ENCODE measurements at places on chromosomes 12 and 14.

DNA sequence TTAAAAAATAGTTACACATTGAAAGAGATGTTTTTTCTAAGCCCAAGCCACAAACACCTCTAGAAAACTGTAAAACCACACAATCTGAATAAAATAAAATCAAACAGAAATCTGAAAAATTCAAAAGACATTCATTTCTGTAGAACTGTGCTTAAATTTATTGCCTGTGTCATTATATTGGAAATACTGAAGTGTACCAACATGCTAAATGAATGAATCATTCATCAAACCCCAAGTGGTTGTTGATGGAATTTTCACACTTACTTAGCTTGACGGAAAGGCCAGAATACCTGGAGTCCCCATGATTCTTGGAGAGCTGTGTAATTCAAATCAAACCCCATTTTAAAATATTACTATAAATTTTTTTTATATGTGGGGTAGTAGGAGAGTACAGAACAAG lies 2.7 kb downstream of the KITLG start:
- DNase-seq, result no peak

- DNase-seq, result no peak
Measured at GRCh38 chr12:11986165-11986564, 84.6 kb upstream of the BCL2L14 start.

DNA sequence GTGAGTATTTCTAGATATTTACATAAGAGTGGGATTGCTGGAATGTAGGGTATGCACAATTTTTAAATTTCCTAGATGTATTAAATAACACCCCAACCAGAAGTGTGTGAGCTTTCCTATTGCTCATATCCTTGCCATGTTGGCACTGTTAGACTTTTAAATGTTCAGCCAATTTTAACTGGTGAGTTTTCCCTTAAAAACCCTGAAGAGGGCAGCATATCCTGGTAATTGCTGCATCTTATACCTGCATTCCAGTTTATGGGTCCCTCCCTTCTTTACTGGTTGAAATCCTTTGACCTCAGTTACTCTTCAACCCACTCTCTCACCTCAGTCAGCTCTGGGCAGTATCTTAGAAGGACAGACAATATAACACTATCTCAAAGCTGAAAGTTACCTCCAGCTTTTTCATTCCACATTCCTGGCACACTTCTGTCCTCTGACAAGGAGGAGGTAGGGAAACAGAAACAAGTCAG lies 270.6 kb downstream of the PAWR start:
- DNase-seq, result peak; percentile 69

DNA sequence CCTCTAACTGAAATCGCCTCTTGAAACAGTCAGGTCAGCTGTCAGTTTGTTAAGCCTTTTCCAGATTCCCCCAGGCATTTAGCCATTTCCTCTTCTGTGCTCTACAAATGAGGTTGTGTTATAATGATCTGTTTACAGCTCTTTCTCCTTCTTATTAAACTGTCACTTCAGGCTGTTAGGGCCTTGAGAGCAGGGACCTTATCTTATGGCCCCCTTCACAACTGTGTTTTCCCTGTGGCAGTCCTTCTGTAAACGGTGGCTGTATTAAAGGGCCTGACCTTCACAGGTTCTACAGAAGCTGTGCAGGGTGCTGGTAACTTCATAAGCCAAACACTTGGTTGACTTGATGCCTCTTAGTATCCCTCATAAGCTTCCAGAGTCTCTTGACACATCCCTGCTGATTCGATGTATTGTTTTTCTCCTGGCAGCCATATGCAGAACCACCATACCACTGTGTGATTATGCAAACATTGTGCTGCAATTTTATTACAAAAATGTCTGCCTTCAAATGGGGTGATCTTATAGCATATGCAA lies 104.7 kb downstream of the PLEKHA5 start:
- peak; percentile 70 for DNase-seq

DNA sequence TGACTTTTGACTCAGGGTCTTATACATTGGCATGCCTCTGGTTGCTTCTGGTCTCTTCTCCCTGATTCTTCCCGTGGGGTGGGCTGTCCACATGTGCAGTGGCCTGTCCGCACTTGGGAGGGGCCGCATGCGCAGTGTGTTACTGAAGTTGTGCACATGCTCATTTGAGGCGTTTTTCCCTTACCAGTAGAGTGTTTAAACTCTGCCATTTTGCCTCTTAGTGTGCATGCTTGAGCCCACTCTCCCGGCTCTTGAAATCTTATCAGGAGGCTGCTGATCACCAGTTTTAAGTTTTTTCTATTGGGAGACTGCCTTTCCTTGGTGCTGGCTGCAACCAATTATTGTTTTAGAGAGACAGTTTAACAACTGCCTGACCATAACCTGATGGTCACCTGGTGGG lies 32.1 kb upstream of the HECTD1 start:
- DNase-seq, result no peak

- no peak for DNase-seq
Measured at GRCh38 chr14:87407344-87407743, 585.6 kb downstream of the GALC start.

GRCh38 chr14:74362361-74362915 lies 14.2 kb downstream of the VRTN start:
- peak; percentile 88 for DNase-seq

- no peak for DNase-seq
Measured at GRCh38 chr12:107179871-107180270, 86.5 kb upstream of the CRY1 start.

GRCh38 chr14:62736048-62737043 lies 308.9 kb downstream of the KCNH5 start:
- no peak for DNase-seq

DNA sequence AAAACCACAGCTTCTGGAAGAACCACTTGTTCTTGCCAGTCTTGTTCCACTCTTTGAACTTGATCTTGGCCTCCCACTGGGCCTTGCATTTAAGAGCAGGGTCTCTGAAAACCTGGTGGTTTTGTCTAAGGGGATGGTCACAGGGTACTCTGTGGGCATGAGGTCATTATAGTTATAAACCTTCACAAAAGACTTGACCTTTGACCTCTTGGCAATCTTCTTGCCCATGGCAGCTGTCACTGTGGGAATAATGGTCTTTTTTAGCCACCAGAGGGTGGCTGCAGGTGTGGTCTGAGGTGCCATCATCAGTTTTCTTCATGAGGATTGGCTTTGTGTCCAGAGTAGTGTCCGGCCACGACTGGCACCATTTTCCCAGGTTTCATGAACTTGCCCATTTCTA lies 9.1 kb downstream of the ATP6V0A2 start:
- DNase-seq, result no peak

GRCh38 chr14:104923640-104924420 lies 849 bp upstream of the PLD4 start:
- no peak for DNase-seq

DNA sequence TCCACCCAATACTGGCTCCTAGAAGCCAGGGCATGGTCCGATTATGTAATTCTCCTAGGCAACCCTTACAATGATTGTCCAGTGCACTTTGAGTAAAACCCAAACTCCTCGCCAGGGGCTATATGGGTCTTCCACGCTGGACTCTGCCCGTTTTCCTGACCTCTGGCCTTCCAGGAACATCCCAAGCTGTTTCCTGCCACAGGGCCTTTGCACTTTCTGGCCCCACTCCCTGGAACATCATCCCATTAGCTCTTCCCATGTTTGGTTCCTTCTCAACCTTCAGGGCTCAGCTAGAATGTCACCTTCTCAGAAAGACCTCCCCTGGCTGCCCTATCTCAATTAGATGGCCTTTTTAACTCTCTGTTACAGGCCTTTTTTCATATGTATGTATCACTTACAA lies 85.4 kb downstream of the IRF2BPL start:
- no peak for DNase-seq

DNA sequence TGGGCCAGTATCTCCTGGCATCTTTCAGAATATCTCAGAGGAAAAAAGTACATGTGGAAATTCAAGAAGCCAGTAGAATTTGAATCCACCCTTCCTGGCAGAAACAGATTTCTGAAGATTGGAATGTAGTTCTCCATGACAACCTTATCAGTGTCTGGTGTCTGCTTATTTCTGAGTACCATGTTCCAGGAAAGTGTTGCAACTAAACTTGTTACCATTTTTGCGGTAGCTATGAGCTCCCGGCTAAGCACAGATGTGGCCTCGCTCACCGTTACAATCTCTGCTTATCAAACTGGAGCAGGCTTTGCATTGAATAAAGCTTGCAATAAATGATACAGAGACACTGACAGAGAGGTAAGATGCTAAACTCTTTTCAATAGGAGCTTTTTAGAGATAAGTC lies 13.0 kb upstream of the ITPR2 start:
- no peak for DNase-seq

DNA sequence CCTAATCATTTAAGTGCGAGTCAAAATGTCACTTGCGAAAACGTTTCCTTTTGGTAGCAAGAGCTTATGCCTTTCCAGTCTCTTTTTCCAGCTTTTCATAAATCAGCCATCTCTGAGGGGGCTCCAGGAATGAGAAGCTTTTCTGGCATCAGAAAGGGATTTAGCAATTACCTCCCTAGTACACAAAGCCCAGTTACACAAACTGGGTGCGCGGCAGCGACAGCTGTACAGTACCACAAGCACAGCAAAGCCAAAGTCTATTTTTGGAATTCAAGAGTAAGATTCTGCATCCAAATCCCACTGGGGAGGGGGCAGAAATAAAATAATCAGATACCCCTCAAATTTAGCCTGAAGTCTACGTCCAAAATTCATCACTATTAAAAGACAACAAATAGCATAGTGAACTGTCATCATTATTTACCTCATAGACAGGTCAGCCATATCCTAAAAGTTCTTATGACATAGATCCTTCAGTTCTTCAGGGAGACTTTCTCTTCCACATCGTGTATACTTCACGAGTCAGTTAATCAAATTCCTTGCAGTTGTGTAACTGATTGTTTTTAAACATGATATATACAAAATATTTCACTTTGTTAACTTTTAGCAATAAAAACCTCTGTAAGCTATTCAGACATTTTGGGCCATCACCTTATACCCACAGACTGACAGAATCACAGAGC lies 150.8 kb downstream of the TTC7B start:
- no peak for DNase-seq

DNA sequence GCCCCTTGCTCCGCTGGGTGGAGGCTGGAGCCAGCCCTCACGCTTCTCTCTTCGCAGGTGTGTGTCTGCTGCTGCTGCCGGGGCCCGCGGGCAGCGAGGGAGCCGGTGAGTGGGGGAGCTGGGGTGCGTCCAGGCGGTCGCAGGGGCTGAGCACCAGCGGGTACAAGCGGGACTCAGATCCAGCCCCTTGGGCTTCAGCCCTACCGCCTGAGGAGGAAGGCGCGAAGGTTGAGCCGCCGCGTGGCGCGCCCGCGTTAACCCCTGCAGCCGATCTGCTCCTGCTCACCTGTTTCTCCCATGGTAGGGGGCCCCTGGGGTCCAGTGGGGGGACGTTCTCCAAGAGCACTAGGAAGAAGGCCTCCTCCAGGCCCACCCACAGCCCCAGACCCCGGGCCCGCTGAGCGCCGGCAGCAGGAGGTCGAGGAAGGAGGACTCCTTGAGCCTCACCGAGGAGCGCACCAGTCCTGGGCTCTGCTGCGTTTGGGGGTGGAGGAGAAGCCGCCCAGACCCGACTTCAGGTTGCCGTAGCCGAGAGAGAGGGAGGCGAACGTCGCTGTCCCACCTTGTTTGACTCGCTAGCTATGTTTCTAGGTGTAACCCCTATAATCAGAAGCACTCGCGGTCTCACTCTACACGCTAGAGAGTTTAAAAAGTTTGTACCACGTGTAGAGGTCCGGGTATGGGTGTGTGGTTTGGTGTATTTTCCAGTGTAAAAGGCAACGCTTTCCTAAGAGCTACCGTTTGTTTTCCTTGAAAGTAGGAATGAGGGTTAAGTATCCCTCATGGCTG lies 834 bp downstream of the COCH start:
- no peak for DNase-seq

DNA sequence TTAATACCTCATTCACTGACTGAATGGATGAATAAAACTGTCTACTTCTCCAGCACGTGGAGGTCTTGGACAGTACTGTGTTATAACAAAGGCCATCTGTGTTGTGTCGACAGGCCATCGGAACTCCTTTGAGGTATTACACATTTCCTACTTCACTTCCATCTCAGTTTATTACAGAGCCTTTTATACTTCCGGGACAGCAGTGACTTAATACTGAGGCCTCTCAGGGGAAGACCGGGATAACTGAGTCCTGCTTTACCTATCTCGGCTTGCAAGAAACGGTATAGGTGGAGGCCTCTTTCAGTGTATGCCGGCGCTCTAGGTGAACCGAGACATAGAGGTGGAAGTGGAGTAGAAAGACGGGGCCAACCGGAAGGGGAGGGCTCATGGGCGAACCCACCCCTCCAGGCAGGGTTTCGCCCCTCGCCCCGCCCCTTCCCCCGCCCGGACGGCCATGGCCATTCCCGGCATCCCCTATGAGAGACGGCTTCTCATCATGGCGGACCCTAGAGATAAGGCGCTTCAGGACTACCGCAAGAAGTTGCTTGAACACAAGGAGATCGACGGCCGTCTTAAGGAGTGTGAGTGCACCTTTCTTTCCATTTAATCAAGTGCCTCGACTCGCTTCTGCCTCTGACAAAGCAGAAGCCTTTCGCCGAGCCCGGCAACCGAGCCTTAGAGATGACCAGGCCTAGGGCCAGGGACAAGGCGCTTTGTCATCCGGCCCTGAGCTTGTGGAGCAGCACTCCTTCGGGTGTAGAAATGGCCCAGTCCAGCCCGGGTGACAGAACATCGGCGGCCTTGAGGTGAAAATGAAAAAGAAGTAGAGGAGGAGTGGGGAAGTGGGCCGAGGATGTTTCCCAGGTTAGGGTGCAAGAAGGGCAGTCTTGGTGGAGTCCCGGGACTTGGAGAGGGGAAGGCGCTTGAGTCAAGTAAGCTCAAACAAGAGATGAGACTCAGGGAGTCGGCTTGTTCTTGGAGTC lies at the start of gene PSMC6:
PSMC6 (plus strand) TSS at position 477 of the 983 bp plus-strand sequence; CDS start at position 497, 20 bp downstream.
- DNase-seq, result peak; percentile 92

GRCh38 chr12:132422040-132422380 lies 67.9 kb upstream of the FBRSL1 start:
- DNase-seq, result no peak

- DNase-seq, result peak; percentile 16
Measured at GRCh38 chr12:104520242-104520900, 63.6 kb downstream of the CHST11 start.

- no peak for DNase-seq
Measured at GRCh38 chr12:130559806-130560205, 156.3 kb downstream of the RIMBP2 start.

- no peak for DNase-seq
Measured at GRCh38 chr14:64795921-64796320, 83.8 kb downstream of the SPTB start.

- DNase-seq, result no peak
Measured at GRCh38 chr14:95267306-95267705, 52.4 kb downstream of the CLMN start.

- no peak for DNase-seq
Measured at GRCh38 chr14:93011650-93012325, 88.8 kb downstream of the CHGA start.
